ENCODE measurements at places on chromosomes 1 and 21.

DNA sequence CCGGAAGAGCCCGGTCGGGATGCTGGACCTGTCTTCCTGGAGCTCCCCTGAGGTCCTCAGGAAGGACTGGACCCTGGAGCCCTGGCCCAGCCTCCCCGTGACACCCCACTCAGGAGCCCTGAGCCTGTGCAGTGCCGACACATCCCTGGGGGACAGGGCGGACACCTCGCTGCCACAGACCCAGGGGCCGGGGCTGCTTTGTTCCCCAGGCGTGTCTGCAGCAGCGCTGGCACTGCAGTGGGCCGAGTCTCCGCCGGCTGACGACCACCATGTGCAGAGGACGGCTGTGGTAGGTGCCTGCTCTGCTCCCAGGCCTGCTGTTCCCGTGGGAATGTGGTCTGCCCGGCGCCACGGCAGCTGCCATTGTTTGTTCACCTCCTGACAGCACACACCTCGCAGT lies 42.1 kb upstream of the DIP2A start:
- no peak for DNase-seq

DNA sequence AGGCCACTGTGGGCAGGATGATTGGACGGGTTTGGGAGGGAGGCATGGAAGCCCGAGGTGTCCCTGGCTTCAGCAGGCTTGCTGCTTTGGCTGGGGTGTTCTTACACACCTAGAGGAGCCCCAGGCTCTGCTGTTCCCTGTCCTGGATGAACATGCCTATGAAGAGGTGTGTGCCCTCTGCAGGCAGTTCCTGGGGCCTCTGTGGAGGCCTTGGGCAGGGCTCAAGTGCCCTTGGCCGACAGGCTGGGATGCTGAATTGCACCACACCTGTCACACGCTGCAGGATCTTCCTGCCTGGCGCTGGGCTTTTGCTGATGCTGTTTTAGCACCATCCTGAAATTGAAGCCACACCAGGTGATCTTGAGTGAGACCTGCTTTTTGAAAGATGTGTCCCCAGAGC lies 415.0 kb upstream of the VAMP3 start:
- no peak for DNase-seq

DNA sequence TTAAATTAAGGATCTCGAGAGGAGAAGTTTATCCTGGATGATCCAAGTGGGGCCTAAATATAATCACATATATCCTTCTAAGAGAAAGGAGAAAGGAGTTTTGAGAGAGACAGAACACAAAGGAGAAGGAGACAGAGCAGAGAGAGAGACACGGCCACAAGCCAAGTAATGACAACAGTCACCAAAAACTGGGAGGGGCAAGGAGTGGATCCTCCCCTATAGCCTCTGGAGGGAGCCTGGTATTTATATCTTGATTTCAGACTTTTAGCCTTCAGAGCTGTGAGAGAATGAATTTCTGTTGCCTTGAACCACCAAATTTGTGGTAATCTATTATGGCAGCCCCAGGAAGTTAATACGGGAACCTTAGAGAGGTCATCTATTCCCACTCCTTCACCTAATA lies 49.5 kb upstream of the CD1D start:
- no peak for DNase-seq

DNA sequence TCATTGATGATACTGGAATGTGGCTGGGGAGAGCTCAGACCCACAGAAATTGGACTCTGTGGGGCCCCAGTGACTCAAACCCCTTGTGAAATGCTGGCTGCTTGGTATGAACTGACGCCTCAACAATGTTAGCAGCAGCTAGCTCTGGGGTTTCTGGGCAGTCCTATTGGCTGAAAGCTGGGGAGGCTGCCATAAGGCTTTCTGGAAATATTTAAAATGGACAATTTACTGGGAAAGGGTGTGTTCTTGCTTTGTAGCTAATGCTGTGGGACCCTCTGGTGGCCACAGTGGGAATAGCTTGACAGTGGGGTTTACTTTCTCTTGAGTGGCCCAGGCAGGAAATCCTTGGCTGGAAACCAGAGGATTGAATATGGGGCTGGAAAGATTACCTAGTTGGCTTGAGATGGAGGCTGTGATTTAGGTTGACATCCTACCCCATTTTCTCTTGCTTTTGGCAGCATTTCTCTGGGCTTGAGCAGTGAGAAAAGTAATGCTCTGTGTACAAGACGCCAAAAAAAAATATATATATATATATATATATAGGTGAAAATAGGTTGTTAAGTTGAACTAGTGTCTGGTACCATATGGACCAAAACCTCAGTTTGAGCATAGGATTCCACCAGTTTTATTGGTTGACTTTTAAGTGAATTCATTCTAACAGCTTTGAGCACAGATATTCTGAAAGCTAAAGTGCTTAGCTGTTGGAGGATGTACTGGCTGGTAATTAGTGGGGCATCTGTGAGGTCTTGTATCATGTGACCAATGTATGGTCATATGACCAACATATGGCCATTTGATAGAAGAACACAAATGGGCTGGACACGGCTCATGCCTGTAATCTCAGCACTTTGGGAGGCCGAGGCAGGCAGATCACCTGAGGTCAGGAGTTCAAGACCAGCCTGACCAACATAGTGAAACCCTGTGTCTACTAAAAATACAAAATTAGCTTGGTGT lies 8.2 kb upstream of the S100A10 start:
- no peak for DNase-seq

GRCh38 chr1:229155472-229155871 lies 115.4 kb upstream of the RAB4A start:
- DNase-seq, result peak; percentile 58

- no peak for DNase-seq
Observed at GRCh38 chr1:234571702-234572101, 38.3 kb downstream of the IRF2BP2 start.

DNA sequence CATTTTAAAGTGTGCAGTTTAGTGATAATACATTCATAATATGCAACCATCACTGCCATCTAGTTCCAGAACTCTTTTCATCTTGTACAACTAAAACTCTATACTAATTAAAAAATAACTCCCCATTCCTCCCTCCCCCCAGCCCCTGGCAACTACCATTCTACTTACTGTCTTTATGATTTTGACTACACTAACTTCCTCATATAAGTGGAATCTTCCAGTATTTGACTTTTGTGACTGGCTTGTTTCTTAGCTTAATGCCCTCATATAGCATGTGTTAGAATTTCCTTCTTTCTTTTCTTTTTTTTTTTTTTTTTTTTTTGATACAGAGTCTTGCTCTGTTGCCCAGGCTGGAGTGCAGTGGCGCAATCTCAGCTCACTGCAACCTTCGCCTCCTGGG lies 1.4 kb upstream of the NVL start:
- no peak for DNase-seq

DNA sequence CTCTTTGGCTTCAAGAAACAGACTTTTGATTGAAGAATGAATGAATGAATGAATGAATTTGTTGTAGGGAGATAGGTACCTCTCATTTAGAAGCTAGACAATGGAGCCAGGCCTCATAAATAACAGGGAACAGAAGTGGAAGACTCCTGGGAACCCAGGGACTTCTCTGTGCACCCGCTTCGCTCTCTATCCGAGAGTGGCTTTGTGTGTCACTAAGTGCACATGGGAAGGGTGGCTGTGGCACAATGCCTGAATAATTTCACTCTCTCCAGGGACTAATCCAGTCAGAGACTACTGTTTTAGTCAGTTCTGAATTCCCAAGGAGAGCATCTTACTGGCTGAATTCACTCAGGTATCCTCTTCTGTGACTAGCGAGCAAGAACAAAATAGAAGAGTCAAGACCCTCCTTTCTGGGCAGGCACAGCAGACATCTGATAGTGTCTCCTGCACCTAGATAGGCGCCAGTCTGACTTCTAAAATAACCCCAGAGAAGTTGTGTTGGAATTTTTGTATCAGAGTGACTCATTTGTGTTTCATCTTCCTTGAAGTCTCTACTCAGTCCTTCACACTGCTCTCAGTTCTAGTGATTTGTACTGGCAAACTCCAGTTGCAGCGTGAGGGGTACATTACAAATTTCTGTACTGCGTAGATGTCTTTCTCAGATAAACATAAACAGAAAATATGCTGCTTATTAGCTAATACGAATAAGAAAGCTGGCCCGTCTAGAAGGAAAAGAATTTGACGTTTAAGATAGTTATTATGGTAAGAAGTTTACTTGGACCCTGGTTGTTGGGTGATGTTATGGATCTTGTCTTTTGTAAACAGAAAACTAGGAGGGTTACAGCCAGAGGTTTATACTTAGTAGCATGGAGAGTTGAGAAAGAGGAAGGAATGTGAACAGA lies 34.0 kb downstream of the BACH1 start:
- DNase-seq, result no peak

DNA sequence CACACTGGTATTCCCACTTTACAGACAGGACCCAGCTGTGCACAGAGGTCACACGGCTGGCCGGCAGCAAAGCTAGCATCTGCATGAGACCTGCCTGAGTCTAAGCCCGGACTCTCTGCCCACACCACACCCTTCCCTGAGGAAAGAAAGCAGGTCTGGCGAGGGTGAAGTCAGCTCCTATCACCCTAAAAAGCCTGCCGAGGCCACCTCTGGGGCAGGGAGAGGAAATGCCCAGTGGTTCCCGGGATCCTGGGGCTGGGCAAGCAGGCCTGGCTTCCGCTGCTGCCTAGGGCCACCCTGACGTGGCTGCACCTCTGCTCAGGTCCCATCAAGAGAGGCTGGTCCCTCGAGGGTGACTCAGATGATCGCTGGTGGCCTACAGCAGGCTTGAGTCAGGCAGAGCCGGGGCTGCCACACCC lies 42.2 kb downstream of the RAP1GAP start:
- DNase-seq, result no peak

DNA sequence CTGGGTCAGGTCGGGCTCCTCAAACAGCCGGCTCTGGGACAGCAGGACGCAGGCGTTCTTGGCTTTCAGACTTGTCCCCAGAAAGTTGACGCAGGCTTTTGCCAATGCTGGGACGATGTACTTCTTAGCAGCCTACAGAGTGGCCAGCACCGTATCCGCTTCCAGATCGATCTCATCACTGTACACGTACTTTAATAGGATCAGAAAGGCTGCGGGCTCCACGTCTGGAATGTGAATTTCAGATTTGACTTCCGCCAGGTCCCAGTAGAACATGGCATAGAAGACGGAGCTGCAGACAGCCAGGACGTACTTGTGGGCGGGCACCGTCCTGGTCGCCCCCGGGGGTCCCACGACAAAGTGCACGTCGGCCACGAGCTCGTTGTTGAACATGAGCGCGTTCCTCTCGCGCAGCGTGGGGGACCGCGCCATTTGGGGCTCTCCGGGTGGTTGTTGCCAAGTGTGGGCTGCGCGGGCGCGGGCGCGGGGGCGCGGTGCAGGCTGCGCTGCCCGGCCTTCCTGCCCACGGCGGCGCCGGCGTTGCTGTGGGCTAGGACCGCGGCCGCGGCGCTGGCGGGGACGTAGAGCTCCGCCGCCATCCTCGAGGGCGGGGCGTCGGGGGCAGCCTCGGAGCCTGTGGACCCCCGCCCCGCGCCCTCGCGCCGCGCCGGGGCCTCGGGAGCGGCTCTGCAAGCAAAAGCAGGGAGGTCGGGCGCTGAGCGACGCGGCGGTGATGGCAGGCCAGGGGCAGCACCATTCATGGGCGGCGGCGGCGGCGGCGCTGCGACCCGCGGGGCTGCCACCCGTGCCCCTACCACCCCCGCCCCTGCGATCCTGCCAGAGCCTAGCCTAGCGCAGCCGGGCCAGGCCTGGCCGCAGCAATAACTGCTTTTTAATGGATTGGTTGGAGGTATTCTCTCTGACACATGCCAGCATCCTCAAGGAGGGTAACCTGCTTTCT lies 10.6 kb downstream of the CNR2 start:
- DNase-seq, result no peak

DNA sequence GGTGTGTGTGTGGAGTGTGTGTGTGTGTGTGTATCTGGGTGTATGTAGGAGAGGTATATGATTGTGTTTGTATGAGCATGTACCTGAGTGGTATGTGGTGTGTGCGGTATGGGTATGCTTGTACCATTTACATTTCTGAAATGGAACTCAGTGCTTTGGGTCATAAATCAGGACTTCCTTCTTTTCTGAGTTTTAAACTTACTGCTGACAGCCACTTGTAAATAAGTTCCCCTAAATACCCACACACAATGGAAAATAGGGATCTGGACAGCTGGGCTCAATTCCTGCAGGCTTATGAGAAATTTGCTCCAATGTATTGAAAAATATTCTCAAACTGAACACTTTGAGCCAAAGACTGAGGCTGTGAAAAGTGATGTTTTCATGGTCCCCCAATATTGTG lies 293.6 kb downstream of the HLX start:
- DNase-seq, result no peak

GRCh38 chr1:34444516-34444915 lies 267.8 kb downstream of the C1orf94 start:
- DNase-seq, result no peak

- no peak for DNase-seq
Observed at GRCh38 chr1:184163674-184164465, 112.3 kb downstream of the TSEN15 start.

DNA sequence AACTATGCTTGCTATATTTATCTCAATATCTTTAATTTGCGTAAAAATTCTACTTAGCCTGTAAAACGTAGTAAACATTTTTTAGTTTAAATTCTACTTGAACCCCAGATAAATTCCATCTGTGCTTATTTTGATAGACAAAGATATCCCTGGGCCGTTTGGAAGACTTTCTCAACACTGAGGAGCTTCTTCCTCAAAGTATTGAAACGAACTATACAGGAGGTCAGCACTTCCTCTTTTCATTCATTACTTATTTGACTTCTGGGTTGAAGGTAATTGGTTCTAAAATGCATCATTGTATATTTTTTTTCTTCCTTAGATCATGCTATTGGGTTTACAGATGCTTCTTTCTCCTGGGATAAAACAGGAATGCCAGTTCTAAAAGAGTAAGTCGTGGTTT lies 74.7 kb downstream of the HSPA13 start:
- no peak for DNase-seq

DNA sequence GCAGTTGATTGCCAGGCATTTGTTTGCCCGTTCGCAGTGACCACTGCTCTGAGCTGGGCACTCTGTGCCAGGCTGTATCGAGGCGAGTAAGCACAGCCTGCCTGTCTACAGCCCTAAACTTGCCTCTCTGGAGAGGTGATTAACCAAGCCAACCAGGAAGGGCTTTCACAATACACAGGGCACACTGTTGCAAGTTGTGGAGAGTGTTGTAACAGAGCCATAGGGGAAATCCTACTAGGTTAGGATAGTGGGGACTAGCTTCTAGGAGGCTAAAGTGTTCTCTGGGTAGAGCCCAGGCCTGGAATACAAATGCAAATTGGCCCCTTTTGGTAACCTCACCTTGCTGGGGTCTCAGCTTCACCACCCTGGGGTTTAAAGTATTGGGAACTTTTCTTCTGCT lies 23.8 kb downstream of the PRDM2 start:
- DNase-seq, result no peak

GRCh38 chr1:6185151-6185550 lies 5.0 kb upstream of the CHD5 start:
- no peak for DNase-seq

GRCh38 chr1:174815474-174815908 lies 184.3 kb upstream of the CACYBP start:
- no peak for DNase-seq

DNA sequence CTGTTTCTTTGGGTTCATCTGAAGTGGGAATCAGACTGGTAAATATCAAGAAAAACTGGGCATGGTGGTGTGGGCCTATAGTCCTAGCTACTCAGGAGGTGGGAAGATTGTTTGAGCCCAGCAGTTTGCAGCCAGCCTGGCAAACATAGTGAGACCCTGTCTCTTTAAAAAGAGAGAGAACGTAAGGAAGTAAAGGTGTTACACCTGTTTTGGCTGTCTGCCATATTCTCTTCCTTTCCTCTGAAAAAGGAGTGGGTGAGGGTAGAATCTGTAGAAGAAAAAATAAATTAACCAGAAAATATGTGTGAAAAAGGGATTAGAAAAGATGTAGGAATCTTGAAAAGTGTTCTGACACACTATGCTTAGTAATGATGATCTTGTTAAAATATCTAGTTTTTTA lies 20.0 kb downstream of the AHCYL1 start:
- DNase-seq, result no peak

All from GDM1 (cell line).